ENCODE measurements at places on chromosomes 11 and 22.

DNA sequence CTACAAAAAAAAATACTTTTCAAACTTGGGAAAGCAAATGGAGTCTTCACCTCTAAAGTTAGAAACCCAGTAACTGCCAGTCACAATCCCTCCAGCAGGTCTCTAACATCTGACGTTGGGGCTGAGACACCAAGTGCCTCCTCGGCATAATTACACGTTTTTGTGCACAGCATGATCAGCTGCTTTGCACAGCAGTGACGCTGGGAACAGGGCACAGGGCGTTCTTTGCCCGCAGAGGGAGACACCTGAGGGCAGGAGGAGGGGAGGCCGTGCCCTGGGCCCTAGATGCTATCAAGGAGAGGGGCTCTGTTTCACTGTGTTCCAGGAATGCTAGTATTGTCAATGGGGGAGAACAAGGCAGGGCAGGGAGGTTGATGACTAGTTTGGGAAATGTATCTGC lies 120.1 kb downstream of the PARVA start:
- no peak for DNase-seq

- no peak for DNase-seq
Observed at GRCh38 chr11:75816561-75817239, 1.7 kb downstream of the UVRAG start.

DNA sequence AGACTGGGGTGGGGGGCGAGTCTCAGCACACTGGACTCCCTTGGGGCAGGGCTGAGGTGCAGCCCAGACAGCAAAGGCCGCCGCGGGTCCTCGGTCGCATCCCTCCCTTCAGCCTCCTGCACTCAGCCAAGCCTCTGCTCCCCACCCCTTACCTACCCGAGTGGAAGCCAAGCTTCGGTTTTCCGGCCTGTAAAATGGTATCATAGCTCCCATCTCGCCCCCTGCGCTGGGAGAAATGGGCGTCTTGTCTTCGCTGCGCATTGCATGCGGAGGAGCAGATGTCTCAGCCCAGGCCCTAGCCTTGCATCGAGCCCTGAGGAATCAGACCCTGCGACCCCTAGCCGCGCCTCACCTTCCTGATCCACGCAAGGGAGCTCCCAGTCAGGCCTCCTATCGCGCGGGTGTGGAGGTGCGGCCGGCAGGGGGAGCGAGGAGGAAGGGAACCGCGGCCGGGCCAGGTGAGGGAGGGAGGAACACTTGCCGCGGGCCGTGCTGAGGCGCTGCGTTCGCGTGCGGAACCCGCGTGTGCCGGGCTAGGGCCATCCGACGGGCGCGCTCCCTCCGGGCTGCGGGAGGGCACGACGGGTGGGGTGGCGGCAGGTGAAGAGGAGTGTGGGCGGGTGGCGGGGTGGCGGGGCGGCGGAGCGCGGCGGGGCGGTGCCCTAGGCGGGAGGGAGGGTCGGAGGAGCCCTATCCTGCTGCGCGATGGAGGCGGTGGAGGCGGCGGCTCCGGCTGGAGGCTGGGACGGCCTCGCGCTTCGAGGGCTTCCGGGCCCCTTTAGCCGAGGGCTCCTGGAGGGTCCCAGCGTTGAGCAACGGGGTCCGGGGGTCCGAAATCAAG lies 4.1 kb upstream of the TBX1 start:
- DNase-seq = no peak

DNA sequence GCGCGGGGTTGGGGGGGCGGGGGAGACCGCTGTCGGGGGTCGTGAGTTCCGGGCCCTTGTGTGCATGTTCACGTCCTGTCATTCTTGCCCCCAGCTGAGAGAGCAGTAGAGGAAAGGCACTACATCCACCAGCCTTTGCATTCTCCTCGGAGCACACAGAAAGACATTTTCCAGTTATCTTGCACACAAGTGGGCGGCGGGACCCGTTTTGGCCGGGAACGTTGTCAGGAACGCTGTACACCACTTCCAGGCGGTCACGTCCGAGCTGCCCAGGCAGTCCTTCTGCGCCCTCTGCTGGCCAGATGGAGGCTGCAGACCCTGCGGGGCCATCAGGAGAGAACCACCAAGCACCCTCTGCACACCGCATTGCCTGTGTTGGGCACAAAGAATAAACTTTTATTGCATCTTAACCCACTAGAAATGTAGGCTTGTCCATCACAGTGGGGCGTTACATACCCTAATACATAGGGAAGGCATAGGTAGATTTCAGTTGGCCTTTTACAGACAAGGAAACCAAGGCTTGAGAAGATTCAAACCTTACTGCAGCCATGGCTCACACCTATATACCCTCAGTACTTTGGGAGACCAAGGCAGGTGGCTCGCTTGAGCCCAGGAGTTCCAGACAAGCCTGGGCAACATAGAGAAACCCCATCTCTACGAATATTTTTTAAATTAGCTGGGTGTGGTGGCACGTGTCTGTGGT lies 2.8 kb upstream of the CDKN1C start:
- peak; percentile 52 for DNase-seq

DNA sequence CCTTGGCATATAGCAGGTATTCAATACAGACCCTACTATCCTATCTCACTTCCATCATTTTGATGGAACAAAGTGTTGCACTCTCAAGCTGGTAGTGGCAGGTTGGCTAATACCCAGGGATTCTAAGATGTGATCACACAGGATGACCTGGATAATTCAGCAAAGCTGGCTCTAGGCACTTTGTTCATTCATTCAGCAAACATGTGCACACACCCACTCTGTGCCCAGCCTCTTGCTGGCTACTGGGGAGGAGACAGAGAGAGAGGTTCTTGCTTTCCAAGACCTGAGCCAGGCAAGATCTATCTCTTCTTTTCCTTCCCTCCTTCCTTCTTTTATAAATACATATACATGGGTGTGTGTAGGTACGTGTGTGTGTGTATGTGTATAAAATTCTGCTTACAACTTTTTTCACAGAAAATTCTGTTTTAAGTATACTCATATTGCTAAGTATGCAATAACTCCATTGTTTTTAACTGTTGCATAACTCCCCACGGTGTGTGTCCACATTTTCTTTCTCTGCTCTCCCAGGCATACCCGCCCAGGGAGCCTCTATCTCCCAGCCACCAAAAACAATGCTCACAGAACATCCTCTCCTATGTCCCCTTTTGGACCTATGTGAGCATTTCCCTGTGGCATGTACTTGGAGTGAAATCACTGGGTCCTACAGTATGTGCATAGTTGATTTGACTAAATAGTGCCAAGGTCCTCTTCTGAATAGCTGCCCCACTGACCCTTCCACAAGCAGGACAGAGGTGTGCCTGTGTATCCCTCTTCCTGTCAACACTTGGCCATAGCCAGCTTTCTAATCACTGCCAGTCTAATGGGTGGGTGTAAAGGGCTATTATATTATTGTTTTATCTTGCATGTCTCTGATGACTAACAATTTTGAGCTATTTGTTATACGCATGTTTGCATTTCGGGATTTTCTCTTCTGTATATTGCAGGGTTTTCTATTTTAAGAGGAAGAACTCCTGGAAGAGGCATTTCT lies 27.5 kb downstream of the CLPB start:
- no peak for DNase-seq

GRCh38 chr11:46597609-46598219 lies 3.9 kb upstream of the AMBRA1 start:
- no peak for DNase-seq

DNA sequence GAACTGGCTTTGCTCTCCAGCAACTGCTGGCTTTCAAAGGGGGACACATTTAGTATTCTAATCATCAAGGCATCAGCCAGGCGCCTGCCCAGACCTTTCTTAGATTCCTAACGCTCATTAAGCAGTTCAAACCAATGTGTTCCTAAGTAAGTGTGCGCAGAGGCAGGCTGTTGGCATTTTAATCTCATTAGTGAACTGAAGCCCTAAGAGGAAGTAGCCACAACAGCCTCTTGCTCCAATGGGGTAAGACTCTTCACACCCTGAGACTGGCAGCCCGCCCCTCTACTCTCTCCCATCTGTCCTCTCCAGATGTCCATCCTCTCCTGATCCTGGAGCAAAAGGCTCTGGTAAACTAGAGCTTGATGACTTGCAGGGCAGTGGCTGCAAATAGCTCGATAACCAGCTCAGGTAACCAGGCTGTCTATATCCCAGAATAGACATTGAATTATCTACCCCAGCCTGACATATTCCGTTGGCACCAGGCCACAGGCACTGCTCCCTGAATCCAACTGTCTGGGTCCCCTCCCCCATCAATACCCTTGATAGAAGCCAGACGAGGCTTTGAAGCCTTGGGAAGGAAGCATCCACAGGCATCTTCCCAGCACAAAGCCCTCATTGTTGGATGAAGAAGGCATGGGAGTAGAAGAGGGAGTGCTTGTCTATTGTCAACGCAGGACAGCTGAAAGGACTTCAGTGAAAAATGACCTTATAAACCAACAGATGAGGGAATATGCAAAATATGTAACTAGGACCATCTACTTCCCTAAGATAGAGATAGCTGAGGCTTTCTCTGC lies 321.1 kb downstream of the TENM4 start:
- DNase-seq = no peak

DNA sequence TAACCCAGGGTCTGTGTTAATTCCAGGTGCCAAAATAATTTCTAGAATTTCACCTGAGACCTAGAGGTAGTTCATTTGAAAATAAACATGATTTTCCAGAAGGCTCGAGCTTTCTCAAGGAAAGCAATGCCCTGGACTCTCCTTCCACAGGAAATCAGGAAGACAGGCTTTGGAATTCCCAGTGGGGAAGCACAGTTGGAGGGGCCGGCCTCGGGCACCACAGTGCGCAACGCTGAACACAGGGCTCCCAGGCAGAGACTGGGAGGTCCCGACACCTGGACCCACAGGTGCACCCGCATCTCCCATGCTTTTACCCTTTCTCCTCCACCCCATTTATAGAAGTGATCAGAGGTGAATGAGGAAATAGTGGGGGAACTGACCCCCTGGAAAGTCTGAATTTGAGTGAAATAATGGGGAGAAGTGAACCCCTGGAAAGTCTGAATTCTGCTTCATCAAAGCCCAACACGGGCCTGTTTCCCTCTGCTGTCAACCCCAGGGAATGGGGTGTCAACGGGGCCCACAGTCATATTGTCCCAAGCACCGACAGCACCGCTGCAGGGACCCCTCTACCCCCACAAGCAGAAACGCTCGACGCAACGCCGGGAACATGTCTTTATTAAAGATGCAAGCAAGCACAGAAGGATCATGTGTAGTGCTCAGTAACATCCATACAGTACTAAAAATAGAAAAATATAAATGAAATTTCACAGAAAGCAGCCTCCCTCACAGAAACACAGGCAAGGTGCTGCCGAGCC lies 12.0 kb upstream of the EFCAB6 start:
- no peak for DNase-seq

DNA sequence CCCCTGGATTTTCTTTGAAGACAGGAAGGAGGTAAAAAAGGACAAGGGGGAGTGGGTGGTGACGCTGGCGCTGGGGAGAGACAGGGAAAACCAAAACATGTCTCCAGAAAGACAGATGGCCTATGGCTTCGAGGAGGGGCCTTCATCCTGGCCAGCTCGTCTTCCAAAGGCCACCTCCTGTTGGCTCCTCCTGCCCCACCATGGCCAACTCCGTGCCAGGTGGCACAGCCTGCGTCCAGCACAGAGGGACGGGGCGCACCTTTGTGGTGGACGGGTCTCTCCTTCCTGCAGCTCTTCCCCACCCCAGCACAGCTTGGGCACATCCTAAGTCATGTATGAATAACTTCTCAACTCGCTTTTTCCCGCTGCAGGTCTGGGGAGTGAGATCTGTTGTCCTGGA lies 22.7 kb downstream of the IGSF9B start:
- DNase-seq = no peak

DNA sequence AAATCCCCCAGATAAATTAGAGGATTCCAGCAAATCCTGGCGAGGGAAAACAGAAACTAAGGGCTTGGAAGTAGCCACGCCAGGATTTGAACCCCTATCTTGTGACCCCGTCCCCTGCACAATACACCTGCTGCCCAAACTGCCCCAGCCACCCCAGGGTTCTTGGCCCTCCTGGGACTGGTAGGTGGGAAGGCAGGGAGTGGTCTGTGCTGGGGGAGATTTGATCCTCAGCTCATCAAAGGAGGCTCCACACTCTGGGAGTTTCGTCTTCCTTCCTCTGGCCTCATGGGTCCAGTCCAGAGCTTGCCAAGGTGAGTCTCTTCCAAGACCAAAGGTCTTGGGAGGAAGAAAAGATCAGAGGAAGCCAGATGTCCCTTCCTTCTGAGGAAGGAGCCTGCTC lies 4.5 kb upstream of the CHST1 start:
- DNase-seq = no peak

- no peak for DNase-seq
Observed at GRCh38 chr22:21932347-21932746, 20.3 kb downstream of the PPM1F start.

- no peak for DNase-seq
Observed at GRCh38 chr22:48299124-48299523, 1528.5 kb downstream of the BRD1 start.

DNA sequence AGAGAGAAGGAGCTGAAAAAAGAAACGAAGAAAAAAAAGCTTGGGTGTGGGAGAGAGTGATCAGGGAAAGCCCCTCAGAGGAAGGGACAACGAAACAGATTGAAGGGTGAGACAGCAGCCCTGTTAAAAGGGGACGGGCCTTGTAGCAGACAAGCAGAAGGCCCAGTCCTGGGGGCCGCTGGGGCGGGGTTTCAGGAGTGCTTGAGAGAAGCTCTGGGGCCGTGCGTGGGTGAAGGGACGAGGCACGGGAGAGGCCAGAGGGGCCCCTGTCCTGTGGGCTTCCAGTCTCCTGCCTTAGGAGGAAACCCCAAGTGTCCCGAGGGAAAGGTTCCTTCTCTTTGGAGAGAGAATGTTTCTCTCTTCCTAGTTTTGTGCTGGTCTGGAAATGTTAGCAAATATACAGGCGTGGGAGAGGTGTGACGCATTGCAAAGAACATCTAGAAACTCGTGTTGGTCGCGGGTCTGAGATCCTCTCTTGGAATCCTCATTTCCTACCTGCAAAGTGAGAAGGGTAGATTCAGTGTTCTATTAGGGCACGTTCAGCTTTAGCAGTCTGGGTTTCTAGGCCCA lies 28.6 kb downstream of the ADAMTS15 start:
- no peak for DNase-seq

DNA sequence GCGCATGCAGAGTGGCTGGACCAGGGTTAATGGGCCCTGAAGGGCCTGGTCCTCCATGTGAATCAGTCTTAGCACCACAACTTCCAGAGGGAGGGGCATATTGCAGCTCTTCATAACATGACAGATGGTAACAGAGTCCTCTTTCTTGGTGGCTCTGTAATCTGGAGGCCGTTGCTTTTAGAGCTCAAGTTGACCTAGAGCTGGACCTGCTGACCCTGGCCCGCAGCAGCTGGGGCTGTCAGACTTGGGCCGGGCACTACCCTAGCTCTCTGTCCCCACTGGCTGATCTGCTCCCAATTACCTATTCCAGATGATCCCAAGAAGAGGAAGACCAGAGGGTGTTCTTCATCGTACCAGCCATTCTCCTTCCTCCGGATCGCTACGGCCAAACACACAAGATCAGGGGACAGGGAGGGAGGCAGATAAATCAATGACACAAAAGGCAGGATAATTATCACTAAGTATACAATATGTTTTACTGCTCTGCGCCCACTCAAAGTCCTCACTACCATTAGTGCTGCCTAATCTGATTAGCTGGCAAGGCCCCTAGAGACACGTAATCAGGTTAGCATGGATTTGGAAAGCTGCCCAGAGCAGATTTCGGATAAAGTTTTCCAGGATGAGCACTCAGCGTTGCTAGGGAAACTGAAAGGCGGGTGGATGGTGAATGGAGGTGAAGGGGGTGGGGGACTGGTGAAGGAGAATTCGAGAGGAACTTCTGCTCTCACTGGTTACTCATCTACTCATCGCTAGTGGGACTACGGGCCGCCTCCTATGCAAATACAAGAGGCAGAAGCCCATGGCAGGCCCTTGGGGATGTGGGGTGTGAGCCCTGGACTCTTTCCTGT lies 64.5 kb upstream of the PHOX2A start:
- no peak for DNase-seq
